ENCODE measurements at places on chromosomes 2 and 18.

DNA sequence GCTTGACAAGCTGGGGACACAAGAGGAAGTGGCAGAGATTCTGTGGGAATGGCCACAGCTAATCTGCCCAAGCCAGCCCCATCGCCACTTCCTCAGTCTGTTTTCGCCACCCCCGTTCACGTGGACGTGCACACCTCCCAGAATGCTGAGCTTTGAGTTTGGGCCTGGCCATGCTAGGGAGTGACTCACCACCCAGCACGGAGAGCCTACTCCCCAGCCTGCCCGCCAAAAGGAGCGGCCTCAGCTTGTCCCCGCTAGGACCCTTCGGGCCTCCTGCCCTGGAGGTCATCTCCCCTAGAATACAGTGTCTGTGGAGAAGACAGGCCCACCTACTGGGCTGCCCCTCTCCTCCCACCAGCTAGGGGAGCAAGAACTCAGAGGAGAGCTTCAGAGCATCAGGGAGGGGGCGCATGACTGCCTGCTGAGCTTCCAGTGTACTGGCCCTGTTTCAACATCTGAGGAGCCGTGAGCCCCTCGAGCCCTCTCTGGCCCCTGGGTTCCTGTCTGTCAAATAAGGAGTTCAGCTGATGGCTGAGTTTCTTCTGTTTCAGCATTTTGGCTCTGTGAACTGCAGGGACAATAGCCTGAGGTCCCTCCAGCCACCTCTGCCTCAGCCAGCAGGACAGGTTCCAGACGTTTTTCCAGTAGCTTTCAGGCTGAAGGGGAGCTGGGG lies 5.1 kb downstream of the SLC35F6 start:
- peak; percentile 87 for DNase-seq

DNA sequence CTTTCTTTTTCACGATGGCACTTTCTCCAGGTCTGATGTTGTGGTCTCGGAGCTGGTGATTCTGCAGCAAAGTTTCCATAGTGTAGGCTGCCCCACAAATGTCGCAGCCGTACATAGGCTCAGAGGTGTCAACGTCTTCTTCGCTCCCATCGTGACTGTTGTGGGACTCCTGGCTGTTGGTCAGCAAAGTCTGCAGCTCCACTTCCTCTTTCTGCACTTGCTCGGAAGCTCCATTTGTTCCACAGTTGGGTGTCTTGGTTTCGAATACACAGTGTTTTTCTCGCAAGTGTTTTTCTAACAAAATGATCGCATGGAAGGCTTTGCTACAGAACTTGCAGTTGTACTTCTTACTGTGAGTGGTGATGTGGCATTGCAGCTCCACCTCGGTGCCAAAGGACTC lies 126.8 kb downstream of the ZNF521 start:
- DNase-seq: no peak

DNA sequence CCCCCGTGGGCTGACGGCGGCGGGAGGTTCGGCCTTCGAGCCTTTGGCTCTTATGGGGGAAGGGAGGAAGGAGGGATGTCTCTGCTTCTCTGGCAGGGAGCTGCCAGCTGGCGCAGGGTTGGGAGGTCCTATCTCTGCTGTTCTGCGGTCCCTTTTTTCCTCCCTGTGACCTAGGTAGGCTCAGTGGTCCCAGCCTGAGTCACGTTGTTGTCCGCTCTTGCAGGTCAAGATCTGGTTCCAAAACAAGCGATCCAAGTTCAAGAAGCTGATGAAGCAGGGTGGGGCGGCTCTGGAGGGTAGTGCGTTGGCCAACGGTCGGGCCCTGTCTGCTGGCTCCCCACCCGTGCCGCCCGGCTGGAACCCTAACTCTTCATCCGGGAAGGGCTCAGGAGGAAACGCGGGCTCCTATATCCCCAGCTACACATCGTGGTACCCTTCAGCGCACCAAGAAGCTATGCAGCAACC lies 2.5 kb downstream of the DLX1 start:
- DNase-seq: no peak

- DNase-seq: no peak
Measured at GRCh38 chr2:188805219-188805618, 169.0 kb upstream of the COL3A1 start.

GRCh38 chr18:48295586-48296311 lies 113.4 kb downstream of the ZBTB7C start:
- DNase-seq: no peak

DNA sequence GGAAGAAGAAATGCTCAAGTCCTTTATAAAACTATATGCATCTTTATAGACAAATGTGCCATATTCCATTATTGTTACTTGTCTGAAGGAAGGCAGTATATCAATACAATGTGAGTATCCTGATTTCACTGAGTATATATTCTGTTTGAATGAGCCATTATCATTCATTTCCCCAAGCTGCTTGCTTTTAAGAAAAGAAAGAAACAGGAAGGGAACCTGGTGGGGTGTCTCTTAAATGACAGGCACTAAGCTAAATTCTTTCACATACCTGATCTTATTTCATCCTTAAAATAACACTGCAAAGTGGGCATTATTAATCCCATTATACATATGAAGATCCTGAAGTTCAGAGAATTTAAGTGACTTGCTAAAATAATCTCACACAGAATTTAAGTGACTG lies 307.9 kb downstream of the SLC8A1 start:
- no peak for DNase-seq

- DNase-seq: no peak
Measured at GRCh38 chr2:31052284-31052683, 86.0 kb downstream of the GALNT14 start.

DNA sequence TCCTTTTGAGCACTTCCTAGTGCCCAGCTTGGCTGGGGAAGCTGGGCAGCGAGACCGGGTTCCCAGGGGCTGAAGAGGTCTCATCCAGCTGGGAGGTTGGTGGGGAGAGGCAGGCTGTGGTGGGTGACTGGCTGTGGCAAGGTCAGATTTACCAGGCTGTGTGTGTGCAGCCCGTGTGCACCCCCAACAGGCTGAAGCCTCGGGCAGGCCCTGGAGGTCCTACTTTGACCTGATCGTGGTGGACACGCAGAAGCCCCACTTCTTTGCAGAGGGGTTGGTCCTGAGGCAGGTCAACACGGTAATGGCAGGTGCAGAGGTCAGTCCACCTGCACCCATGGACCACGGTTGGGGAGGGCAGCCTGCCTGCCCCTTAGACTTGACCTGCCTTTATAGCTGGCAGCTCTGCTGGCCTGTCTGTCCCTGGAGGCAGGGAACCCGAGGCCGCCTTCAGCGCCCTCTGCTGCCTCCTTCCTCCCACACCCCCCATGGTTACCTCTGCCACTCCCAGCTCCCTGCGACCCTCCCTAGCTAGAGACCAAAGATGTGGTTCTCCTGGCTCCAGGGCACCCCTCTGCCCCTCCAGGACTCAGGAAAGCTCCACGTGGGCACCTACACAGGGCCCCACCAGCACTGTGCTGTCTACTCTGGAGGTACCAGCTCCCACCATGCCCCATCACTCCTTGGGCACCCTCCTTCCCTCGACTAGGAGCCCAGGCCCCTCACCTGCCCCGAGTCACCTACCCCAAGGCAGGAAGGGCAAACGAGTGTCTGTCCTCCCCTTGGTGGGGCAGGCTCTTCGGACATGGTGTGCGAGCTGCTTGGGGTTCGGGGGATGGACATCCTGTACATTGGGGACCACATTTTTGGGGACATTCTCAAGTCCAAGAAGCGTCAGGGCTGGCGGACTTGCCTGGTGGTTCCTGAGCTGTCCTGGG lies 4.0 kb downstream of the NT5DC4 start:
- DNase-seq: peak; percentile 37

DNA sequence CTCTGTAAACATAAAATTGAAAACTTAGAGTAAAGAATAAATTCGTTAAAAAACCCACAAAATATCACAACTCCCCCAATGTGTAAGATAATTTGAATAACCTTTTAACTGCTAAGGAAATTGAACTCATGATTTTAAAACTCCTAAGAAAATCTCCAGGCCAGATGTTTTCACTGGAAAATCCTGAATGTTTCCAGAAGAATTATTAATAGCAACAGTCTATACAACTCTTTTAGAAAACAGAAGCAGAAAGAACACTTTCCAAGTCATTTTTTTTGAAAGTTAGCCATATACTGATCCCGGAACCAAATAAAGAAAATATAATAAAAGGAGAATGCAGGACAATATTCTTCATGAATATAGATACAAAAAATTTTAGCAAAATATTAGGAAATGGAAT lies 165.6 kb downstream of the ACOXL start:
- DNase-seq: no peak

- no peak for DNase-seq
Measured at GRCh38 chr2:176122052-176122682, 352 bp upstream of the HOXD9 start.

DNA sequence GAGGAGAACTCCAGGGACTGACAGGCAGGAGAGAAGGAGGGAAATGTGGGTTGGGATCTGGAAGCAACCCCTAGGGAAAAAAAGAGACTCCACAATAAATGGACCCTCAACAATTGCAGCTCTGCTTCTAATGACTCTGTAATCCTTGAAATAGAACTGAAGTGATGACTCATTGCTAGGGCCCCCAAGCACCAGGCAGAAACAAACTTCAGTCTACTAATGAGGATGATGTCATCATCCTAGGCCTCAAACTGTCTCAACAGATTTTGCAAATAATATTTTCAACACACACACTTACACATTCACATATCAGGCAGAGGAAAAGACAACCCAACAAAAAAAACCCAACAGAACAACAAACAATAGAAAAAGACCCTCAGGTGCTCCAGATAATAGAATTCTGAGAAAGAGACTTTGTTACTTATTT lies 143.3 kb downstream of the HDAC4 start:
- DNase-seq: peak; percentile 83

GRCh38 chr2:167404627-167405284 lies 516.5 kb downstream of the XIRP2 start:
- peak; percentile 50 for DNase-seq

DNA sequence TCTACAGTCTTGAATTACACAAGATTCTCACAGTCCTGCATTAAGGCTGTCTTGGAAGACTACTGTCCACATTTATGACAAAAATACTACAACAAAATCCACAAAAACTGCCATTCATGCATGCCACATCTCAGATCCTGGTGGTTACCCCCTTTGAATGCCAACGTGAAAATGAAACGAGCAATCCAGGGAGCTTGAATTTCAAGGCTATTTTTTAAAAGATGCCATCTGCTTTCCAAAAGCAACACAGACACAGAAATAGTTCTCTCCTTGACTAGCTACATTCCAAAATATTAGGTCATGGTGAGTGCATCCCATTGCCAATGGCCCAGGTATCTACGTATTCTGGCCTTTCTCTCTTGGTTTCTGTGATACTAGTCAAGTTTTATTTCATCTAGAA lies 36.3 kb downstream of the IRS1 start:
- peak; percentile 70 for DNase-seq

- DNase-seq: no peak
Measured at GRCh38 chr2:120344976-120345581, 857 bp upstream of the INHBB start.

DNA sequence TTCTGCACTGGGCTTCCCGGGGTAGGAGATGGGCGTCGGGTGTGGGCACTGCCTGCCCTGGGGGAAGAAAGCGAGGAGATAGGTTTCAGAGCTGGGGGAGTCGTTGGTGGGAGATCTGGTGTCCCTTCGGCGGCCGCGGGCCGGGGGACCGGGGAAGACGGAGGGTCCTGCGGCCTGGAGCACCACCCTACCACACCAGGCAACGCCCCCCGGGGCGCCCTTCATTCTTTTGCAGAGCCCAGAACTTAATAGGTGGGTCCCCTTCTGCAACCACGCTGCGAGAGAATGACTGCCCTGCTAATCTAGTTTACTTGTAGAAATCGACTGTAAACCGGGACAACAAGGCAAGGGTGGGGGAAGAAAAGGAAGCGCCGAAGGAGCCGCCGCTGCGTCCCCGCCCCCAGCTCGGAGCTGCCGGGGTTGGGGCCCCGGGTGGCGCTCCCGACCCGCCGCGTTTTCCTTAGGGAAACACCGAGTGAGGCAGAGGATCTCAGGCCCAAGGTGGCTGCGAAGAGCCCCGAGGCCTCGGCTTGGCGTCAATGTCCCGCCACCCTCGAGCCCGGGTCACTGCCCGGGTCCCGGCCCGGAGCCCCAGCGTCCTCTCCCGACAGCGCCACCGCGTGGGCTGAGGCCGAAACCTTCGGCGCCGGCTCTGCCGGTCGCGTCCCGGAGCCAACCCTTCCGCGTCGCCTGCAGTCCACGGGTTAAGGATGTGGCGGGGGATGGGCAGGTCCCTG lies 5.4 kb upstream of the SATB2 start:
- DNase-seq: peak; percentile 44

- no peak for DNase-seq
Measured at GRCh38 chr2:3354986-3355385, 22.6 kb downstream of the EIPR1 start.

DNA sequence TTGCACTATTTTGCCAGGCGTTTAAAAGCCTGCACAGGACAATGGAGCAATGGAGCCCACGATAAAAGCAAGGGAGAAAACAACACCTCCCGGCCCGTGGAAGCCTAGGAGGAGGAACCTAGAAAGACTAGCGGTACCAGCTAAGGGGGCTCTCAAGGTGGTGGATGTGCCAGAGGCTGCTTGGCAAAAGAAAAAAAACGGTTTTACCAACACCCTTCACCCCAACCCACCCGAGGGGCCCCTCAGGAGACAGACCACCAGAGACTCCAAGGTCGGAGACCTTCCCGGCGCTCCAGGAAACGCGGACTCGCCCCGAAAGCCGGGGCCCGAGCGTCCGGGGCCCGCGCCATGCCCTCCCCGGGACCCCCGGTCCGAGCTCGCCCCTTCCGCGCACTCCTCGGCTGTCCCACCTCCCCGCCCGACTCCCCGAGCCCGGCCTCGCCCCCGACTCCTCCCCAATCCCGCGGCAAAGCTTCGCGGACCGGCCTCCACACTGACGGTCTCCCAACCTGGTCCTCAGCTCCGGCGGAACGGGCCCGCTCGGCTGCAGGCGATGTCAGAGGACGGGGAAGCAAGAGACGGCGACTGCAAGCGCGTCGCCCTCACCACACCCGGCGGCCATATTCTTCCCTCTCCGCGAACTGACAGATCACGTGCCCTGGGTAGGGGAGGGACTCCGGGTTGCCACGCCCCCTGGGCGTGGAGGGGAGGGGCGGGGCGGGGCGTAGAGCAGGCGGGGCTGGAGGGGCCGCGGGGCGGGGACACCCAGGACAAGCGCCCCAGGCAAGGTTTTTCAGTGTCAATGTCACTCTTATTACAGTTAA lies at the start of gene KIDINS220:
TSS of gene KIDINS220 (minus strand) at position 643 of the 824 bp plus-strand sequence. CDS start 10,520 bp downstream, outside the sequence.
- DNase-seq: peak; percentile 88

- DNase-seq: no peak
Measured at GRCh38 chr2:217711188-217711587, 291.6 kb downstream of the TNS1 start.

- DNase-seq: no peak
Measured at GRCh38 chr2:126696644-126697520, 40.9 kb downstream of the GYPC start.
